ENCODE measurements at places on chromosomes 11 and 22.

DNA sequence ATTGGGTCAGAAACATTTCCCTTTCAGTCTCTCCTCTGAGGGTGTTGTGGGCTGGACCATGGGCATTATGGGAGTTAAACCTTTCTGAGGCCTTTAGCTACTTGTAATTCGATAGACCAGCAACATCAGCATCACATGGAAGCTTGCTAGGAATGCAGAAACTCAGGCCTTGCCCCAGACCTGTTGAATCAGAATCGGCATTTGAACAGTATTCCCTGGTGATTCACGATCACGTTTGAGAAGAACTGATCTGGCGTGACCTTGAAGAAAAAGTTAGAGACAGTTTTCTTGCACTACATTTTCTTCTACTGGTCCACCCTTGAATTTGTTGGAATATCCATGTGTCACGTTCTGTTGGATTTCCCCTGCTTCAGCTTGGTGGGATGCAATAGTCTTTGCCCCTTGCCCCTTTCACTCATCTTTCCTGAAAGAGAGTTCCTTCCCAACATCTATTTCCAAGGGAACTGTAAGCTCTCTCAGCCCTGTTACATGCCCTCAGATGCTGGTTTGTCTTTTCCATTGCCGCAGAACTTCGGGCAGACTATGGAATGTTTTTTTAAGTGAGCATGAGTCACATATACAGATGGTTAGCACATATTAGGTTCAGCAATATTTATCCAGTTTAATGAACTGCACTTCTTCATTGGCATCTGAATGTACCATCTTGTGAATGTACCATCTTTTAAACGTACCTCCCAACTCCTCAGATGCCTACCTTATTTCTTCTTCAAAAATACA, 23.9 kb downstream of the EHF start:
- no peak for DNase-seq

GRCh38 chr22:36430863-36431262, 43.1 kb upstream of the MYH9 start:
- DNase-seq: no peak

DNA sequence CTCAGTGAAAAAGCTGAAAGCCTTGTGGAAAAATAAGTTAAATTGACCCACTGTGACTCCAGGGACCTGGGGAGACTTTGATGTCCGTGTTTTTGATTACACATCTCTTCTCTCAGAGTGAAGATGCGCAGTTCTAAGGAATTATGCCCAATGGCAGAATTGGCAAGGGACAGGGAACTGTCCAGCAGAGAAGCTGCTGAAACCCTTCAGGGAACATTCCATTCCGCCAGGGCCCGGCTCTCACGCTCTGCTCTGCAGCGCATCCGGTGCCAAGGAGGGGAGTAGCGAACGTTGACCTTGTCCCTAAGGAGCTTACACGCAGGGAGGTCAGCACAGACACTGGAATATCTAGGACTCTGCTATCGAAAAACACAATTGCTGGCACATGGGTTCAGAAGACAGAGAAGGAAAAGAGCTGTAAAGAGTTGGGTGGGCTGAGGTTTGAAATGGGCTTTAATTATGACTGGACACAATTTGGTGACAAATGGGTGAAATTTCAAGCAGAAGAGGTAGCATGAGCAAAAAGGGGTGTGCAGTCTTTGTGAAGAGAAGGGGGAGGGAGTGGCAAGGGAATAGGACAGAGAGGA, 64.5 kb upstream of the B3GAT1 start:
- DNase-seq: no peak

DNA sequence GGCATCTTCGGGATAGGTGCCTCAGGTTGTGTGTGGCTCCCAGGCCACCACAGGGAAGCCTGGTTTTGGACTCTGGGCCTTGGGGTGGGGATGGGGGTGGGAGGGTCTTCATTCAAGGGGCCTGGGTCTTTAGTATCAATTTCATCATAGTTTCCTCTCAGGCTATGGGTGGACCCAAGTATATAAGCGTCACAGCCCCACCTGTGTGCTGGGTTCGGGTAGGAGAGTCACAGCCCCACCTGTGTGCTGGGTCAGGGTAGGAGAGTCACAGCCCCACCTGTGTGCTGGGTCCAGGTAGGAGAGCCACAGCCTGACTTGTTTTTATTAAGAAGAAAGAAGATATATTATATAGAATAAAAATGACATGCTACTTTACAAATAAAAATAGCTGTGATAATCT, 422.1 kb downstream of the BRD1 start:
- no peak for DNase-seq

- no peak for DNase-seq
These were observed 241.6 kb downstream of the DLG2 start for GRCh38 chr11:85385547-85385946.

DNA sequence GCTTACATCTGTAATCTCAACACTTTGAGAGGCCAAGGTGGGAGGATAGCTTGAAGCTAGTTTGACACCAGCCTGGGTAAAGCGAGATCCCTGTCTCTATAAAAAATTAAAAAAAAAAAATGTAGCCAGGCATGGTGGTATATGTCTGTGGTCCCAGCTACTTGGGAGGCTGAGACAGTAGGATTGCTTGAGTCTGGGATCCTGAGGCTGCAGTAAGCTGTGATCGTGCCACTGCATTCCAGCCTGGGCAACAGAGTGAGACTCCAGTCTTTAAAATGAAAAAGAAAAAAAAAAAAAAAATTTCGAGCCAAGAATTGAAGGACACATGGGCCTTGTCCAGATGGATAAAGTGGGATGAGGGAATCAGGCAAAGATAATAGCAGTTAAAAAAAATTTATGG, 62.5 kb downstream of the MTMR3 start:
- DNase-seq: no peak

DNA sequence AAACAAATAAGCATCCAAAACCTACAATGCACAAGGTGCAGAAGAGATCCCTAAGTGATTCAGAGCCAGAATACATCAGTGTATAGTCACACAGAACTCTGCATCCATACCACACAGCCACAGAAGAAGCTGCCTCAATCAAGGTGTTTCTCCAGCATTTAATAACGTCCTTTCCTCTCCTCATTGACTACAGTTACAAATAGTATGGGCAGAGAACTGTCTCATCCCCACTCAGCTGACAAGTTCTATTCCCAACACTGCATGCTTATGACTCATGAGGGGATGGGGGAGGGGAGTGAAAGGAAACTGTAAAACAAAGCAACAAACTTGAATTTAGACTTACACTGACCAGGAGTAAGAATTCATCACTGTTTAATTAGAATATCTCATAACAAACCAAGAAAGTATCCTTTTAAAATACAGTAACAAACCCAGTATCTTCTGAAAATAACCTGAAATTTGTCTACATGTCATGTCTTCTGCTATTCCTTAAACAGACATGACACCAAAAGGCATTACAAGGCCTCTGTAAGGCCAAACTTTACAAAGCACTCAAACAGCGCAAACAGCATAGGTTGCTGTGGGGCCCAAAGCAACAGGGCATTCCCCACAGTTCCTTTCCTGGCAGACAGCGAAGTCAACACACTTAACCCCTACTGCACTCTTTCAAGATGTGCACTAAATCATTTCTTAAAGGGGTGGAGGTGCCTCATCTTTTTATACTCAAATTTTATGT, 29.3 kb downstream of the CELF1 start:
- no peak for DNase-seq

DNA sequence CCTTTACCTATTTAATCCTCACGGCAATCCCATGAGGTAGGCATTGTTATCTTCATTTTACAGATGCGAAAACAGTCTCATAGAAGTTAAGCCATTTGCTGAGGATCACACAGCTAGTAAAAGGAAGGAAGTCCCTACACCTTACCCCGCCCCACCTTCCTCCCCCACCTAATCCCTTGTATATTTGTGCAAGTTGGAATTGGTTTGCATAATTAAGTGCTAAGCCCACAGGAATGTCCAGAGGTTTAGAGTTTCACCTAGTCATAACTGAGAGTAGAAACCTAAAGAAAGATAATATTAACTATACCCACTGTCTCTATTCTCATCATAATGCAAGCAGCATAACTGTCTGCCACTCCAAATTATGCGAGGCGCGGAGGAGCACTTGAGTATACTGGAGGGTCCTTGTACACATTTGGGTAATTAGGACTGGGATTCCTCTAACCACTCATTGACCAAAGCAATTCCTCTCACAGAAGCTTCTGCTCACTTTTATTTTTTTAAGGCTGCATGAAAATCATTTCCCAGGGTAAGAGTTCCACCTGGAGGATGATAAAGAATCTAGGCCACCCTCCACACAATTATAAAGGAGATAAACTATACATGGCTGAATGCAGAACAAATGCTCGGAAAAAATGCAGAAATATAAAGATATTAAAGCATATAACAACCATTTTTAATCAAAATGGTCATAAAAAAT, 199.9 kb downstream of the FAM181B start:
- no peak for DNase-seq

DNA sequence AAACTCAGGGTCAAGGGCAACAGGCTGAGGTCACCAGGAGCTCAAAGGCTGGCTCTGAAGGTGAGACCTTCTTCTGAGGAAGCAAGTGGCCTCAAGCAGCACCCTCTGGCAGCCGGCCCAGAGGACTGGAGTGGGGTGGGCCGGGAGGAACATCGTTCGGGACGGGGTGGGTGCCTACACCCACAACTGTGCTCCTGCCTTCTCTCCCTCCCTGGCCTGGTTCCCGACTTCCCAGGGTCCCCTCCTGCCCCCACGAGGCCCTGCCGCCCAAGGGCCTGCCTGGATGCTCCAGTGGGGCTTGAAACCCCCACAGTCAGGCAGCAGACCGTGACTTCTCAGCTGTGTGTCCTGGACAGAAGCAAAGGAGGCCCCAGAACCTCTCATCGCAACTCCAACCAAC, 195.7 kb downstream of the IGLL1 start:
- no peak for DNase-seq

GRCh38 chr11:32433914-32434355, 1.4 kb downstream of the WT1 start:
- DNase-seq: no peak

DNA sequence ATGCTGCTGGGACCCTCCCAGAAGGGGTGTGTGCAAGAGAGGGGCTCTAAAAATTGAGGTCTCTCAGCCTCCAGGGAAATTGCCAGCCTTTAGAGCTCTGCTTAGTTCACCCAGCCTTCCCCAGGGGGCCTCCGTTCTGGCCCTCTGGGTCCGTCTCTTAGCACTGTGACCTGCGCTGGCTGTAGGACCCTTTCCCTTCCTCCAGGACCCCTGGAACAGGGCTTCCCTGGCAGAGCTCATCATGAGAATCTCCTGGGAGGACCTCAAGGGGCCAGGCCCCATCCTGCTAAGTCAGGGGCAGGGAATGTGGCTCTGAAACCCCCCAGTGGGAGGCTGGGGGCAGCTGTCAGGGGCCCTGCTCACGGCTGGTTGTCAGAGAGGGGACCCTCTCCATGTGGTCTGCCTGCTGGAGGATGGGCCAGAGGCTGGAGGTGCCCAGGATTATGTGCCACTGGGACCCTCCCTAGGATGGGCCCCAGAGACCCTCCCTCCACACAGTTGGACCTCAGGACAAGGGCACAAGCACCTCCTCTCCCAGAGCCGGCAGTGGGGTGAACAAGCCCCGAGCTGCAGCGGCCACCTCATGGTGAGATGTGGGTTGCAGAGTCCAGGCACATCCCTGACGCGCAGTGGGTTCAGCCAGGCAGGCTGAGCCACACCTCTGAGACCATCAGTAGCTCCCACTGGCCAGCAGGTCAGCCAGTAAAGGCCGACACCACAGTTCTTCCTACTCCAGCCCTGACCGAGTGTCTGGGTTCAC, 27.1 kb upstream of the GAL start:
- DNase-seq: no peak

GRCh38 chr22:30943368-30943767, 25.2 kb downstream of the MORC2 start:
- no peak for DNase-seq

- DNase-seq: no peak
These were observed 570.1 kb downstream of the BRD1 start for GRCh38 chr22:49257551-49257961.

GRCh38 chr11:121703201-121703600, 250.4 kb upstream of the SORL1-AS1 start:
- no peak for DNase-seq
